Natural killer cell treated with Interleukin-12 subunit alpha and Interleukin-12 subunit beta and Interleukin-15 and Interleukin-18, amount 100 ng/mL, for 72 hours (primary cell): ENCODE measurements at places on chromosomes 5 and 9. TPM values are rescaled to one million over a fixed set of nuclear protein-coding genes. Genes with fewer than 3 reads are reported as not detected.

- H3K36me3 ChIP-seq, result peaks cover 5% of the 10 kb centered on the region
- H3K27me3 ChIP-seq, result no peaks in the 10 kb centered on the region
- H3K27ac ChIP-seq, result peak overlapping the region; percentile 77
- peak overlapping the region; percentile 50 for H3K4me3 ChIP-seq
Measured at GRCh38 chr5:50727149-50727496, 60.7 kb downstream of the PARP8 start.

DNA sequence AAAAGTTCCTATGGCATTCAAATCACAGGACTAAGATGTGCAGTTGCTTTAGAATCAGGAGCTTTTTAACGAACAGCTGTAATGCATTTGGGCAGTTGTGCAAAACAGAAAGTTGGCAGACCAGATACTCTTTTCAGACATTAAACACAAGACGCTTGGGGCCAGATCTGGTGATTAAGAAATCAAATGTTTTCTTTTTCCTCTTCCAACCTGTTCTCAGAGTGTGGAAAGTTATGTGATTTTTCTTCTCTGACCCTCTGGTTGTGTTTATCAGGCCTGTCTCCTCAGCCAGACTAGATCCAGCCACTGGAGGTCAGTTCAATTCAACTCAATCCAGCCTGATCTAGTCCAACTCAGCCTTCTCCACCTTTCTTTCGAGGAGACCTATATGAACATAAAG is 298.5 kb upstream of the PCSK5 start:
- no peak overlapping the region for H3K27ac ChIP-seq
- DNase-seq, result no peak
- no peaks in the 10 kb centered on the region for H3K4me1 ChIP-seq
- H3K4me3 ChIP-seq, result no peak overlapping the region

SEMA5A gene
- not detected for total RNA-seq

TRIM52 gene
- 33.2 TPM for total RNA-seq

C9orf43 gene
- total RNA-seq, result 1.3 TPM

PLAC8L1 gene
- total RNA-seq, result not detected
